Activated T-helper 1 cell treated with anti-CD3 and anti-CD28 coated beads, Interleukin-12 subunit alpha, Interleukin-12 subunit beta, Interleukin-2, Interleukin-4 antibody, amounts not matched to agents 30 ng/mL and 10 ng/mL and 1 ng/mL, durations not matched to agents 14 hours and 24 hours and 36 hours (primary cell): ENCODE measurements at places on chromosomes 3 and 15.

DNA sequence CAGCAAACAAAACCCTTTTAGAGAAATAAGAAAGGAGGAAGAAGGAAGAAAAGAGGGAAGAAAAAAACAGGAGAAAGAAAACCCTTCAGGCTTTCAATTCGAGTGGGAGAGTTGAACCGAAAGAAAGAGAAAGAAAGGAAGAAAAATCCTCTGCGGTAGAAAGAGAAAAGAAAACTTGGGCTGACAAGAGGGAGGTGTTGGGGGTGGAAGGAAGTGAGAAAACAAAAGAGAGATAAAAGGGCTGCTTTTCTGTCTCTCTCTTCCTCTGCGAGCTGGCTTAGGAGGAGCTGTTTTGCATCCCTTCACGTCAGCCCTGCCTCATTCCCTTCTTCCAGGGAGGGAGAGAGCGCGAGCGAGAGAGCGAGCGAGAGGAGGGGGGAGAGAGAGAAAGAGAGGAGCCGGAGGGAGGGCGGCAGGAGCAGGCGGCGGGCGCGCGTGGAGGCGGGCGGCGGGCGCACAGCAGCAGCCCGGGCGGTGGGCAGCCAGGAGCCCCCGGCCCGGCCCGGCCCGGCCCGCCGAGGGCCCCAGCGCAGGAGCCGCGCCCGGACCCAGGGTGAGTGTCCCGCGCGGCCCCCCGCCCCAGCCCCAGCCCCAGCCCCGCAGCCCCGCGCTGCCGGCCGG is at the start of gene ZNF710:
Gene ZNF710 (plus strand): TSS at position 263 of the 621 bp plus-strand sequence. CDS start 65,814 bp downstream, outside the sequence.
- no peak for DNase-seq

GRCh38 chr15:100241572-100242482 is 99.9 kb downstream of the ADAMTS17 start:
- DNase-seq = no peak

- no peak for DNase-seq
Observed at GRCh38 chr3:111763001-111763471, 96.0 kb upstream of the PHLDB2 start.

DNA sequence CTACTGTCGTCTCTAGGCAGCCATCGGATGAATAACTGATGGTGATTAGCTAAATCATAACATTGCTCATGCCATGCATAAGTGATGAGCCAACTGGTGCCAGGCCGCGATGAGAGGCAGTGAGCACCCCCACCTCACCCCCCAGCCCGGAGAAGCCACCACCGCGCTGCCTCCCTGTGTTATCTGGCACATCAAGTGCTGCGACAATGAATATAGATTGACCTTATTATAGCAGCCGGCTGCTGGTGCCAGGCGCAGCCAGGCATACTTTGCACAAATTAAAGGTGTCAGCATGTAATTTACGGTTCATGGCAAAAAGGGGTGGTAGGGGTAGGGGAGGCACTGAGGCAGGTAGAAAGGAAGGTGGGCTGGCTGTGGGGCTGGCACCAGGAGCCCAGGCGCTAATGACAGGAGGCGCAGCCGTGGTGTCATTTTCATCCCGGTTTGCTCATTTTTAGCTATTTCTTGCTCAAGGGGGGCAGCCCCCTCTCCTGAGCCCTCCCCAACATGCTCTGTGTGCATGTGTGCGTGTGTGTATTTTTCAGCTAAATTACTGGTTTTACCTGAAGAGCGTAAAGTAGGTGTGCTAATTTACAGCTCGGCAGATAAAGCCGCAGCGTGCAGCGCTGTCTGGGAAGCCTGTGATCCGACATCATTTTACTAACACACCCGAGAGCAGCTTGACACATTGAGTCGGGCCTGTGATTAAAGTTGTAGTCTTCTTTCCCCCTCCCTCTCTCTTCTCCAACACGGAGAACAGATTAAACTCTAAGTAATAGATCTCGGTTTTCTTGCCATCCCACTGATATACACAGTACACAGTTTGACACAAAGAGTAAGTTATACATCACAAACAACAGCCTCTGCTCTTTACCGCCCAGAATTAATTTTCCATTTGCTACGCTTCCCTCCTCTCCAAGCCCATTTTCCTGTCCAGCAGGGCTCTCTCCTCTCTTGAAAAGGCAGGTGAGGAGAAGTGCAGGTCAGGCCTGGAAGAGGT is 212.3 kb downstream of the RPLP1 start:
- DNase-seq = no peak

- no peak for DNase-seq
Observed at GRCh38 chr3:9787714-9788113, 4.6 kb downstream of the TADA3 start.

- no peak for DNase-seq
Observed at GRCh38 chr3:184345317-184346144, 8.1 kb downstream of the FAM131A start.

DNA sequence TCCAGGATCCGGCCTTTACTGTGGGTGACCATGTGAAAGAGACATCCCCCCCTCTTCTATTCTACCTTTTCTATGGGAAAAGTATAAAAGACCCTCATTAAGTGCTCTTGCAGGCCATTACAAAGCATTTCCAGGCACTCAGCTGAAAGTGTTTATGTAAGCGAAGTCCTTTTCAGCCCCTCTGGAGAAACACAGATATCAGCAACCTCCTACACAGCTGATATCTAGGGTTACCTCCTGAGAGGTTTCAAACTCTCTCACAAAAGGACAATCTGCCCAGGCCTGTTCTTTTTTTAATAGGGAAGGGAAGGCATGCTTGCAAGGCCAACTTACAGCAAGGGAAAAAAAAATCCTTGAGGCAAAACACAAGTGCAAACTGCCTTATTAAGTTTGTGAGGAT is 12.6 kb downstream of the ETV5 start:
- no peak for DNase-seq

- DNase-seq = no peak
Observed at GRCh38 chr3:144524531-144524930, 552.9 kb downstream of the DIPK2A start.

DNA sequence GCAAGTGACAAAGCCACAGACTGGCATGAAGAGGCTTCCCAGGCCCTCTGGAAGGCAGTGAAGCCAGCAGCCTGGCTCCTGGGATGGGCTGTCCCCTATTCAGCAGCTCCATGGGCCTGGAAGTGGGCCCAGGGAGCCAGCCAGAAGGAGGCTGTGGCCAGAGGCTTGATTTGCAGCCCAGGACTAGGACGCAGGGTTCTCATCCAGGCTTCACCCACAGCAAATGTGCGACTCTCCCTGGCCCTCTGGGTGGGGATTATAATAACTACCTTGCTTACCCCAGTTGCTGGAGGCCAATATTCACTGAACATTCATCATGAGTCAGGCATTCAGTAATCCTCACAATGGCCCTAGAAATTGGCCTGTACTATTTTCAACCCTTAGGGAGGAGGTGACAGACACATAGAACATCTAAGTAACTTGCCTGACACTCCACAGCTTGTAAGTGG is 24.6 kb upstream of the SRP14 start:
- no peak for DNase-seq

DNA sequence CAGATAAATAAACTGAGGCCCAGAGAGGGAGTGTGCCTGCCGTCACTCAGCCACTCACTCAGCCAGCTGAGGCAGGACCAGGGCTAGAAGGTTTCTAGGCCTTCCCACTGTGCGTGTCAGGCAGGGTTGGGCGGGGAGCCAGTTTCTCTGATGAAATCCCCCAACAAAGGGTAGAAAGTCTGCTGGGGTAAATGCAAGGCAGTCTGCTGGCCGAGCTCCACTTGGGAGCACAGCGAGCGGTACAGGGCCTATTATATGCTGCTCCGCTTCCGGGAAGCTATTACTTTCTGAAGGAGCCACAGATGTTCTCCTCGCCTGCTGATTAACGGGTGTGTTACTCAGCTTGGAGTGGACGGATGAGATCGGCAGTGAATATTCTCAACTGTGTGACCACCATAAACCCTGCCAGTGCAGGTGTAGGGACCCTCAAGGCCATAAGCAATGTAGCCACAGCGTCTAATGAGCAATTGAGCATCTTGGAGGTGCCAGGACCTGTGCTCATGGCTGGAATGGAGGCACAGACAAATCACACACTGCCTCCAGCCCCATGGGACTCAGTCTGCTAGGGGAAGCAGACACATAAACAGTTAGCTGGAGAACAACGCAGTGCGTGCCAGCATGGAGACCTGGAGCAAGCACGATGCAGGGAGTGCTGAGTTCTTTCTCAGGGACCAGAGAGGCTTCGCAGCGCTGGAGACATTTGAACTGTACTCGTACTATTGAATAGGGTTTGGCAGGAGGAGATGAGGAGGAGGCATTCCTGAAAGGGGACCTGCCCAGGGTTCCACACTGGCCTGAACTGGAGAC is 42.1 kb downstream of the CORO2B start:
- DNase-seq = no peak

GRCh38 chr15:40157778-40158447 is 3.0 kb upstream of the BUB1B start:
- DNase-seq = no peak

- no peak for DNase-seq
Observed at GRCh38 chr15:71669688-71670087, 140.7 kb upstream of the NR2E3 start.

DNA sequence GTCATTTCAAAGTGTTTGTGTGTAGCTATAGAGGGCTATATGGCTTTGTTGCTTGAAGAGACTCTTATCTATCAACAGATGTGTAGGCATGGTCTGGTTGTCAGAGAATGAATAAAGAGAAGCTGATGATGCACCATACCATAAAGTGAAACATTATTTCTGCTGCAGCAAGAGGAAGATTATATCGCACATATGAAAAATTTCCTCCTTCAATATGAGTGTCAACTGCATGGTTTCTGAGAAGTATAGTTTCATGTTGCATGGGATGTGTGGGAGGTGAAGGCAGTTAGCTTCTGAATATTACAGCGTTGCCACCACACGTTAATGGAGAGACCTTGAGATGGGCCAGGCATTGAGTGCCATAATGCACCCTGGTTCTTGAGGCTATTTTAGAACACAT is 217.9 kb downstream of the SATB1 start:
- no peak for DNase-seq

DNA sequence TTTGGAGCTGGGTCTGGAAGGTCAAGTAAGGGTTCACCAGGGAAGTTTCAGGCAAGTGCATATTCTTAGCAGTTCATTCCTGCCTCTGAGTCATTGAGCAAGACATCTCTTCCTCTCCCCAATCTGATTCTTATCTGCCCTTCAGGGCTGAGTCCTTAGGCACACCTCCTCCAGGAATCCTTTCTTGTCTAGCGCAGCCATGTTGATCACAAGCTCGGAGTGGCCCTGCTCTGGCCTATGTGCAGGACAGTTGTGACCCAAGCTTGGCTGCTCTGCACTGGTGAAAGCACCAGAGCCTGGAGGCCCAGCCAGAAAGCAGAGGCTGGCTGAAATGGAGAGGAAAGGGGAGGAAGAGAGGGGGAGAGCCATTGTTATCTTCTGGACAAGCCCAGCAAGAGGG is 30.9 kb upstream of the MRPS22 start:
- DNase-seq = no peak

DNA sequence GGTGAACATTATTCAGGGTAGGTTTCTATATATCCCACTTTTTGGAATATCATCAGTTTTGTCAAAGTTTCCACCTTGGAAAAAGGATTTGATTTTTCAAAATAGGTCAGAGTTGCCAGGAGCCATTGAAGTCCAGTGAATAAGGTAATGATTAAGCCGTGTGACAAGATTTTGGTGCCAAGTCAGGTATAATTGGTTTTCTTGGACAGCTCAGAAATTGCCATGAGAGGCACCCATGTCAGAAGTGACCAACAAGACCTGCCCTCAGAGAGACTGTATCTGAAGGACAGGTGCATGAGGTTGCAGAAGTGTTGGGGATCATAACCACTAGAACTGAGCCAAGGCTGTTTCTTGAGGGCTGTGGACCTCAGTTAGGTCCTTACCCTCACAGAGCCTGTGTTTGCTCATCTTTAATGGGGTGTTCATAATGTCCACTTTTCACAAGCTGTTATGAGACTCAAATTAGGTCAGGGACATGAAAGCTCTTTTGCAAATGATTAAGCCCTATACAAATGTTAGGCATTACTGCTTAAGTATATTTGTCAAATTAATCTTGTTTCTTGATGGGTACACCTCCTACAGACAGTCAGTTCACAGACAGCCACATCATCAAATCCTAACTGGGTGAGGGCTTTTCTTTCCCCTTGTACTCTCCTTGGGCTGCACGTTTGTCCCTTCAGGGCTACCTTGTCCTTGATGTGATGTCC is 32.3 kb downstream of the CASR start:
- DNase-seq = no peak

GRCh38 chr3:105759442-105760078 is 109.3 kb downstream of the CBLB start:
- DNase-seq = no peak

DNA sequence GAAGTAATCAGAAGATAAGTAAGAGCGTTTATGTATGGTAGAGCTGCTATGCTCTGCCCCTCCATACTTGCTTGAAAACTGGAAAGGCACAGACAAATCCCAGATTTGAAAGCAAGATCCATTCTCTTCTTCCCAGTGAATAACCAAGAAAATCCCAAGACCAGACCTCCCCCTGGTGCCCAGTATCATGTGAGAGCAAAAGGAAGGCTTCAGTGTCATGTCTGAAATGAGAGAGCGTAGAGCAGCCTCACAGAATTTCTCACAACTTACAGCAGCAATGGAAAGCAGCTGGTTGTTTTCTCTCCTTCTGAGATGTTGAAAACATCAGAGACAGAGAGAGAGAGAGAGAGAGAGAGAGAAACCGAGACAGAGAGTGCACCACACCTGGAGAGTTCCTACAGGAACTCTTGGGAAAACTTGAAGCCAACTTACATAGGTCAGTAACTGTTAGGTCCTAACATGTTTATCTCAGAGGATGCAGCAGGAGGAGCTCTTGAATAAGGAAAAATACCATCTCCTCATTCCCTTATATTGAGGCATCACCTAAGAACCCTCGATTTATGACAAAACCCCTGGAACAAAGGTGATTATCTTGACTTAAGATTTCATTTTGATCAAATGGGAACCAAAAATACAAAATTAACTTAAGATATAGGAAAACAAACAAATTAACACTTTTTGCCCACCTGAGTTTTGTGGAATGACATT is 273.3 kb downstream of the NSUN3 start:
- no peak for DNase-seq

DNA sequence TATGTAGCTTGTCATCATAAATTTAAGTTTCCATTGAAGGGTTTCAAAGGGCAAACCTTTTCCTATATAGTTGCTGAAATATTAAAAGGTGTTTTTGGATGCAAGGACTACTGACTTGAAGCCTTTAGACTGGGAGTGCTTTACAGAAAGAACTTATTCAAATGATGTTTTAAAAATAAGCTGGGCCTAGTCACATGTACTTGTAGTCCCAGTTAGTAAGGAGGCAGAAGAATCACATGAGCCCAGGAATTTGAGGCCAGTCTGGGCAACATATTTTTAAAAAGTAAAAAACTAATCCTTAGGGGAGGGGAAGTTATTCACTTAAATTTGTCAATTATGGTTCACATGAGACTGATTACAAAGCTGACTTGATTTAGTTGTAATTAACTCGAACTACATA is 65.0 kb downstream of the SMARCC1 start:
- no peak for DNase-seq
